Ovary (tissue), 10 donors: ENCODE measurements at places on chromosomes 1 and 21. TPM values are rescaled to one million over a fixed set of nuclear protein-coding genes. Genes with fewer than 3 reads are reported as not detected.

PGLYRP4 gene
- not detected for polyA plus RNA-seq

DNA sequence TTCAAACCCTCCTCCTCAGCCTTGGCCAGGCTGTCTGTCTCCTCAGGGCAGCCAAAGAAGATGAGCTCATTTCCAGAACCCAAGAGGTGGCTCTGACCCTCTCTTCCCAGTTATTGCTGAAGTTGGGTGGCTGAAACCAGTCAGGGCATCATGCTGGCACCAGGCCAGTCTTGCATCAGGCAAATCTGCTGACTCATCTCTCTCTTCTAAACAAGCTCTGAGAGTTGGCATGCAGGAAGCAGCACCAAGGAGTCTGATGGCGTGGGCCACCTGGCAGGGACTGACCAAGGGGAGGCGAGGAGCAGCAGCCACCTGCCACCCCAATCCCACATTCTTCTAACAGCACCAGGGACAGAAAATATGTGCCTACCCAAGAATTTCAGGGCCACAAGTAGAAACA lies 104.8 kb upstream of the ATP1A1 start:
- DNase-seq: no peak

DNA sequence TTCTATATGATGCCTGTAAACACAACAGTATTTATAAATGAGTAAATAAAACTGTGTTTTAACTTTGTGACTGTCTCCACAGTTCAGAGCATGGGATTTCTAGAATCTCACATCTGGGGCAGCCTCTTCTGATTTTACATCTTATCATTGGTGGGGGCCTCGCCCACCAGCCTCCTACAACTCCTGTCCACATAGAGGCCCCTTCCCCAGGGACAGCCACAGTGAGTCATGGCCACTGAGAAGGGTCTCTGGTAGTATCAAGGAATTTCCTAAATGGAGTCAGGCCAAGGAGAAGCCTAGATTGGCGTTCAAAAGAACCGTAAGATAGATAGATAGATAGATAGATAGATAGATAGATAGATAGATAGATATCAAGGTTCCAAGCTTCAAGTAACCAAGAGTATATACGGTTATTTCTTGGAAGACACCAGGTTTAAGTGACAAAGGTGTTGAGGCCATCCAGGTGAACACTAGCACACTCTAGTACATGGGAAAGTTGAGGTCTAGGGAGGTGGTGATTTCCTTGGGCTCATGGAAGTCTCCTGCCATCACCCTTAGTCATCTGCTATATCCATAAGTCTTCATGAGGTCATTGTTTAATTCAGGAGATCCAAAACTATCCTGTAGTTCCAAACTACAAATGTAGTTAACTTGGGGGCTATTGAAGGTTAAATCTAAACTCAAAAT lies 121.6 kb downstream of the SYT2 start:
- no peak for DNase-seq

TNFRSF14 gene
- polyA plus RNA-seq: 57.6 TPM

PADI3 gene
- polyA plus RNA-seq: not detected

DNA sequence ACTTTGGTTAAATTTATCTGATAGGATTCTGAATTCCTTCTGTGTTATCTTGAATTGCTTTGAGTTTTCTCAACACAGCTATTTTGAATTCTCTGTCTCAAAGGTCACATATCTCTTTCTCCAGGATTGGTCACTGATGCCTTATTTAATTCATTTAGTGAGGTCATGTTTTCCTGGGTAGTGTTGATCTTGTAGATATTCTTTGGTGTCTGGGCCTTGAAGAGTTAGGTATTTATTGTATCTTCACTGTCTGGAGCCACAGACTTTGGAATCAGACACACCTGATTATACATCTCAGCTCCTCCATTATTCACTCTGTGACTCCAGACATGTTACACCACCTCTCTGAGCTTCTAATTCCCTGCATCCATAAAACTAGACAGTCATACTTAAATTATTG lies 34.2 kb upstream of the ETS2 start:
- no peak for DNase-seq

DNA sequence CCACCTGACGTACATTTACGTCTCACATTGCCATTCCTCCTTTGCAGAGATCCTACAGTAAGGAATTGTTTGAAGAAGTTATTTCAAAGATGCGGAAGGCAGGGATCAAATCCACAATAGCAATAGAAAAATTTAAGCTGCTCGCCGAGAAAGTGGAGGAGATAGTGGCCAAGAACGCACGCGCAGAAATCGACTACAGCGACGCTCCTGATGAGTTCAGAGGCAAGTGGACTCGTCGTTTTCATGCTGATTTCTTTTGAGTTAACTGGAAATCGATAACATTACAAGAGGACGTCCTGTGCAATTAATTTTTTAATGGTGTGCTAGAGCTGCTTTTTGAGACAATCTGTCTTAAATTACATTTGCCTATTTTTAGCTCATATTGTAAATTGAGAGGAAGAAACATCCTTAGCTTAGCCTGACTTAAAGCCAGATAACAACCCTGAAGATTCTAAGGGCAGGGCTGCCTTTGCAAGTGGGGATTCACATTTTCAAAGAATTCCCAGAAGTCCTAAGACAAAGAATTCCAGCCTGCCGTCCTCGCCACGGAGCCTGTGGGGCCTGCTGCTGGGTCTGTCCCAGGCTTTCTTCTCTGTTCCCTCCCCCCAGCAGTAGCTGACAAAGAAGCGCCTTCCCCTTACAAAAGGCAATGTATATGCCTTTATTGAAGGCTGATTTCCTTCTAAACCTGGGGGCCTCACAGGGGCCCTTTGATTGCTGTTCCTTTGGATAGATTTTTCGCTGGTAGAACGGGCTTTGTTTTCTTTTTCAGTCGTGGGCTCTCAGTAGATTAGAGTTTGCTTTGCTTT lies 31.6 kb upstream of the KIF1B start:
- DNase-seq: no peak

GRCh38 chr1:54851406-54851805 lies 35.6 kb downstream of the DHCR24 start:
- DNase-seq: no peak
